ENCODE measurements at places on chromosomes 5 and 9. TPM values are rescaled to one million over a fixed set of nuclear protein-coding genes. Genes with fewer than 3 reads are reported as not detected.

TMEM252 gene
- not detected for total RNA-seq

SPATA9 gene
- total RNA-seq, result not detected

HAPLN1 gene
- not detected for total RNA-seq

PCDHB4 gene
- total RNA-seq, result not detected

IFNA6 gene
- total RNA-seq, result not detected

URM1 gene
- total RNA-seq, result 45.2 TPM

KYAT1 gene
- 33.6 TPM for total RNA-seq

BARHL1 gene
- not detected for total RNA-seq

GFPT2 gene
- 0.33 TPM for total RNA-seq

PCDHB16 gene
- not detected for total RNA-seq

SURF1 gene
- total RNA-seq, result 24.9 TPM

CARTPT gene
- not detected for total RNA-seq

SARDH gene
- 7.7 TPM for total RNA-seq

ADAMTS16 gene
- total RNA-seq, result not detected

LRRC70 gene
- 0.91 TPM for total RNA-seq

SV2C gene
- total RNA-seq, result not detected

NEUROG1 gene
- not detected for total RNA-seq

NSD1 gene
- total RNA-seq, result 51.7 TPM

CDX1 gene
- not detected for total RNA-seq

ADAMTSL1 gene
- not detected for total RNA-seq

LCN10 gene
- 1.0 TPM for total RNA-seq

PCDHB6 gene
- total RNA-seq, result not detected

PCDHA3 gene
- total RNA-seq, result not detected

GRAMD2B gene
- total RNA-seq, result 10.8 TPM

FREM1 gene
- total RNA-seq, result not detected

All from activated naive CD4-positive, alpha-beta T cell treated with anti-CD3 and anti-CD28 coated beads for 36 hours (primary cell).